ENCODE measurements at places on chromosomes 7 and 10.

GRCh38 chr10:132656283-132657126 lies 118.9 kb downstream of the INPP5A start:
- DNase-seq = no peak

DNA sequence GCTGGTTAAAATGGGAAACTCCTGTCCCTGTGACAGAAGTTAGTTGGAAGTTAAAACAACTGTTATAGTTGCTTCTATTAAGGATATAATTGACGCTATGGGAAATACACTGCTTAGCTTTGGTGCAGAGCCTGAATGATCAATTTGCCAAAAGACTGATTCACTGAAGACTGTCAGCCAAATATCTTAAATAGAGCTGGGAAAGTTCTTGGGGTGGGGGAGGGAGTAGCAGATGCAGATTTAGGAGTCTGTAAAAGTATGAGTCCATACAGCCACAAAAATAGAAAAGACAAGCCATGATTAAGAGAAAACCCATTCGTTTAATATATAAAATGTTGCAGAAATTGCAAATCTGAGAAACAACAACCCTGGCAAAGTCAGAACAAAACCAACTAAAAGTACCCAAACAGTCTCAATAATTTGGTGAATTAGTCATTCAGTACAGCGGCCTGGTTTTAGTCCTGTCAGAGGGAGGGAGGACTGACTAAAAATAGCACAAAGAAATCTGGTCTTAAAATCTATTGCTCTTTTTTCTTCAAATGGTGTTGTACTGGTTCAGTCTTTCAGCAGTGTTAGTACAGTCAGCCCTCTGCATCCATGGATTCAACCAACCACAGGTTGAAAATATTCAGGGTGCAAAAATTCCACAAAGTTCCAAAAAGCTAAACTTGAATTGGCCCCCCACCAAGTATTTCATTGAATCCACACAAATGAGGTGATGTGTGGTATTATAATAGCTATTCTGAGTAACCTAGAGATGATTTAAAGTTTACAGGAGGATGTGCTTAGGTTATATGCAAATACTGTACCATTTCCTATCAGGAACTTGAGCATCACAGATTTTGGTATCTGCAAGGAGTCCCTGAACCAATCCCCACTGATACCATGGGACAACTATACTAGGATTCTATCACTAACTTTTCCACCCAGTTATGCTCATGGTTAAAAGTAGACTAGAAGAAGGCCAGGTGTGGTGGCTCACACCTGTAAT lies 30.0 kb downstream of the STK17A start:
- peak; percentile 54 for DNase-seq

GRCh38 chr10:18000601-18001000 lies 48.9 kb downstream of the SLC39A12 start:
- no peak for DNase-seq

GRCh38 chr10:53957401-53957800 lies 843.6 kb downstream of the PCDH15 start:
- no peak for DNase-seq

- peak; percentile 35 for DNase-seq
Observed at GRCh38 chr7:155090684-155091083, 20.6 kb downstream of the HTR5A start.

- no peak for DNase-seq
Observed at GRCh38 chr10:33387720-33388119, 53.3 kb upstream of the NRP1 start.

- DNase-seq = no peak
Observed at GRCh38 chr7:105638902-105639495, 57.7 kb upstream of the EFCAB10 start.

DNA sequence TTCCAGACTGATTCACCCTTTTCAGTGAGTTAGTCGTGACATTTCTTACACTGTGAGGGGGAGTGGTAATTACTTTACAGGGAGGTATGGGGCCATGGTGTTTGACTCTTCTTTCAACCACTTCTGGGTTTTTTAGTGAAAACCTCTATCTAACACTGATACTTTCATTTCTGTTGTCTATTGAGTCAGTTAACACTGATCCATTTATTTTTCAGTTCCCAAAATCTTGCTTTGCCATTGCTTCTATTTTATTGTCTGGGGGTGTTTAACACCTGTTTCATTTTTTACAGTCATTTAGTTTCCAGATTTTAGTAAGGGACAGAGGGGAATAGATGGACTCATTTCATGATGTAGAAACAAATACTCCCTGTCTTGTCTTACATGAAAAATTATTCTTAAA lies 61.5 kb downstream of the HELLS start:
- DNase-seq = peak; percentile 10

DNA sequence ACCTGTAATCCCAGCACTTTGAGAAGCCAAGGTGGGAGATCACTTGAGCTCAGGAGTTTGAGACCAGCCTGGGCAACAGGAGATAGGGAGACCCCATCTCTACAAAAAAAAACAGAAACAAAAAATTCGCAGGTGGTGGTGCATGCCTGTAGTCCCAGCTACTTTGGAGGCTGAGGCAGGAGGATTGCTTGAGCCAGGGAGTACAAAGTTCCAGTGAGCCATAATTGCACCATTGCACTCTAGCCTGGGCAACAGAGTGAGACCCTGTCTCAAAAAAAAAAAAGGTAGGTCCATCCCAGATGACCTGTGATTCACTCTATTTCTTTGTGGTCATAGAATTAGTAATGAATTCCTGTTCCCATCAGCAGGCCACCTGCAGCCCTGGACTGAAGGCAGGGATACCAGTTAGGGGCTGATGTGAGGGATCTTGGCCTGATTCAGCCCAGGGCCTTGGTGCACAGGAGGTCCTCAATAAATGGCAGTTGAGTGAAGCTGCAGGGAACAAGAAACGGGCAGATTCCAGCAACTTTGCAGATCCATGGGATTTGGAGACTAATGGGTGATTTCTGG lies at the start of gene MYH16:
Gene MYH16 (plus strand): TSS at position 364 of the 570 bp plus-strand sequence.
- no peak for DNase-seq

- no peak for DNase-seq
Observed at GRCh38 chr10:124066781-124067714, 26.4 kb downstream of the CHST15 start.

GRCh38 chr10:95384011-95384704 lies 93.4 kb upstream of the PDLIM1 start:
- DNase-seq = peak; percentile 49

GRCh38 chr10:35355971-35356724 lies 19.8 kb downstream of the CCNY start:
- DNase-seq = peak; percentile 31

All from activated naive CD4-positive, alpha-beta T cell treated with anti-CD3 and anti-CD28 coated beads for 36 hours (primary cell).